ENCODE measurements at places on chromosomes 16 and 17.

- DNase-seq = no peak
Measured at GRCh38 chr17:76716839-76717215, 6.1 kb upstream of the MXRA7 start.

GRCh38 chr17:61128661-61129115 is 271.0 kb upstream of the TBX2 start:
- no peak for DNase-seq

DNA sequence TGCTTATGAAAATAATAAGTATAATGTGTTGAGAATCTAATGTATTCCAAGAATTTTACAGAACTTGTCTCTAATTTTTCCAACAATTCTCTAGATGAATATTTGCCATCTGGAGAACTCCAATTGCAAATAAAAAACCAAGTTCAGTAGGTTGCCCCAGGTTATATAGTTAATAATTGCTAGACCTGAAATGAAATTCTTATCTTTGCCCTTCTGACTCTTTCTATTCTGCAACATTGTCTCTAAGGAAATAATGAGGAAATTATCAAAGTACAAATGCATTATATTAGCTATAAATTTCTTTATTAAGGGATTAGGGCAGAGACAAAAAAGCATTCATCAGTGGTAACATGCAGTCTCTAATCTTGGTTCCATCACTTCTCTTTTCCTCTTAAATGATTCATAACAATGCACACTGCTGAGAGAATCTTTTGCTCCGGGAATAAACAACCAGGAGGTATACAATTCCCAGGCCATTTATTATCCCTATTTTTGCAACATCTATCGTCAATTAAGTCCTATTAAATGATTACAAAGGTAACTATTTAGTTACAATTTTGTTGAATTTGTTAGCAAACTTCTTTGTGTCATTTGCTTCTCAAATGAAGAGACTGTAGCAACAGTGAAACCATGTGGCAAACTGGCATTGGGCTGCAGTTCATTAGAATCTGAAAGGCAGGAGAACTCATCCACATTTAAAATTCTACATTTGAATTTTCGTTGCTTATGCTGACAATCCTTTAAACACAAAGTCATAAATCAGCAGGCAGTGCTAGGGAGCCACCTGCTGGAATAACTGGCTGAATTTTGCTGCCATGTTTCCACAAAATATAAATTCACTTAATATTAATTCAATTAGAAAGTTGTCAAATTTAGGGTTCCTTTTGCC is 349.6 kb downstream of the KIF2B start:
- DNase-seq = no peak

GRCh38 chr16:27639561-27640276 is 89.8 kb downstream of the KATNIP start:
- DNase-seq = no peak

DNA sequence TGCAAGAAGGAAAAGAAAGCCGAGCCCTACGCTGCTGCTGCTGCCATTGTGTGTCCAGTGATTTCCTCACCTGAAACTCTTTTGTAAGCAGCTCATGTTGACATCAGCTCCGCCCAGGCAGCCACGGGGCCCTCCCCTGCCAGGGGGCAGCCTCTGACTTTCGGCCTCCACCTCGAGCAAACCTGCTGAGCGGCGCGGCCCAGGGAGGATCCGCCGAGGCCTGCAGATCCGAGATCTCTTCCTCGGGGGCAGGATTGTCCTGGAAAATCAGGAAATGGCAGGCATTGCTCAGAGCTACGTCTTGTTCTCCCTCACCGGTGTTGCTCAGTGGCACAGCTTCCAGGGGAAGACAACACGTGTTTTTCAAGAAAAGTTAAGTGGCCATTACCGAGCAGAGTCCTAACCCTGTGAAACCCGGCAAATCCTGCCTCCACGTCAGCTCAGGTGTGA is 35.6 kb upstream of the ZNF750 start:
- DNase-seq = no peak

- no peak for DNase-seq
Measured at GRCh38 chr16:24626256-24626655, 86.9 kb downstream of the RBBP6 start.

DNA sequence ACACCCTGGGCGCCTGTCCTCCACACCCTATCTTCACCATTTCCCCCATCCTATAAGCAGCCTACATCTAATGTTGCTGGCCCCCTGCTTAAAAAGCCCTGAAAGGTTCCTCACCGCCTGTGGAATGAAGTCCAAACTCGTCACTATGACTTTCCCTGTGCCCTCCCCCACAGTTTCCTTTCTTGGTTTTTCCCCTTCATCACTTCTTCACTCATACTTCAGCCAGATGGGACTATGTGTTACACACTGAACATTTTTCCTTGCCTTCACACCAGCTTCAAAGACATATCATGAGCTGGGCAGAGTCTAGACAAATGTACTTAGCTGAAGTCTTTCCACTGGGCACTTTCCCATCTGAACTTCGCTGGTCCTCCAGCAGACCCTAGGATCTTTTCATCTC is 1.5 kb upstream of the MARCHF10 start:
- DNase-seq = no peak
